NCI-H1930 (cell line): ENCODE measurements at places on chromosomes 16 and 17.

GRCh38 chr16:89166696-89167424 lies 4.7 kb upstream of the CDH15 start:
- DNase-seq, result no peak

GRCh38 chr17:27544350-27545131 lies 86.4 kb upstream of the LGALS9 start:
- DNase-seq, result no peak

- DNase-seq, result no peak
These were observed 147.2 kb downstream of the UTP18 start for GRCh38 chr17:51407576-51407975.

DNA sequence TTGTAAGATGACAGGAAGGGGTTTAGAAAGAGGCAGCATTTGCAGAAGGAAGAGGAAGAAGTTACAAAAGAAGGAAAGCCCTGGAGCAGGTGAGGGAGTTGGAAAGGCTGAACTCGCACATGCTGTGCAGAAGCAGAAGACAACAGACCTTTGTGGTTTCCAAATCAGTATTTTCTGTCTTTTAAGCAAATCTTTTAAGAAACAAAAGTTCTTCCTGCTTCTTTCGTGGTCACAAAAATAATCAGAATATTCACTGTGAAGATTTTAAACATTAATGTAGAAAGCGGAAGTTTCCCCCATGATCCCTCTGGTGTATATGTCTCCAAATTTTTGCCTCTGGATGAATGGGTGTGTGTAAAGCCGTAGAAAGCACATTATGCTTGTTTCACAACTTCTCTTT lies 25.8 kb downstream of the ZNRF1 start:
- no peak for DNase-seq

- no peak for DNase-seq
These were observed 105.7 kb downstream of the PITPNC1 start for GRCh38 chr17:67482764-67483163.

DNA sequence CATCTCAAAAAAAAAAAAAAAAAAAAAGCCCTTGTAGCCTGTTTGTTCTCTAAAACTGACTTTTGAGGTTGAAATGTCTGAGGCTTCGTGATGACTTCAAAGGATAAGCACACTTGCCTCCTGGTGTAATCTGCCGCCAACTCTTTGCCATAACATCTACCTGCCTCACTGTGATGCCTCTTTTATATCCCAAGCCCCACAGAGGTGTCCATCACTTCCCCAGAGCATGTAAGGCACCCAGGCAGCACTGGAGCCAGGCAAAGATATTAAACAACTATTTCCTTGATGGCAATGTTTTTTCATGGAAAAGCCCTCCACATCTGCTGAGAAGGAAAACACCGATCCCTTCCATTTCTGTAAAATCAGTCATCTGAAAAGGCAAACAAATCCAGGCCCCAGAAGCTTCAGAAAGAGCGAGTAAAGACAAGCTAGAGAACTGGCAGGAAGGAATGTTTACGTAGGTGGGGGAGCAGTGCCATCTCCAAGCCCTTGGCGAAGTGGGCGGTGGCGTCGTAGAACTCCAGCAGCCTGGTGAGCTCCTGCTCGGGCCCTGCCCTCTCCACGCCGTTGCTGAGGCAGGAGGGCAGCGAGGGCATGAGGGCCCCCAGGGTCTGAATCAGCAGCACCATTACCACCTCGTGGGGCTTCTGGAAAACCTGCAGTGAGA lies 28.6 kb downstream of the COG7 start:
- DNase-seq, result no peak

DNA sequence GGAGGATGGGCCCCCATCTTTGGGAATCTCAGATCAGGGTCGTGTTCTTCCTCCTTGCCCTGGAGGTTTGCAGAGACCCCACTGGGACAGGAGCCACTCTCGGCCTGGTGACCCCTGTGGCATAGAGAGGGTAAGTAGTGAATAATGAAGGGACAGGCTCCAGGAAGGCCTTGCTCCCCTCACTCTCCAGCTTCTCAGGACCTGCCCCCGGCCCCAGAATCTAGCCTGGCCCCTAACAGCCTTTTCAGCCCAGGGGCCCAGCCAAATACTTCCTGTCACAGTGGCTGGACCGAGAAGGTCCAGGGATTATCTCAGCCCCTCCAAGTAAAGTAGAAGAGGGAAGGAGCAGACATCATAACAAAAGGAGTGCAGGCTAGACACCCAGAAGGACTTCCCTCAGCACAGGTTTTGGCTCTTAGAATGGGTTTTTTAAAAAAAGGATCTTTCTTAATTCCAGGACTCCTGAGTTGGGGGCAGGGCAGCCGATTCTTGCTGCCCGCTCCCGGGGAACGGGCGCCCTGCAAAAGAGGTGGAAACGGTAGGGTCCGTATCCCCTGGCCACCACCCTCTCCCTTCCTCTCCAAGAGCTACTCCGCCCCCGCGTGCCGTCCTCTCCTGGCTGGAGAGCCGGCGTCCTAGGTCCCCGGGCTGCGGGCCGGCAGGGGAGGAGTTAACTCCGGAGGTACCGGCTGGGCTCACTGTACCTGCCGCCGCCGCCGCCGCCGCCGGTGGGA lies 559 bp upstream of the NXPH3 start:
- no peak for DNase-seq

DNA sequence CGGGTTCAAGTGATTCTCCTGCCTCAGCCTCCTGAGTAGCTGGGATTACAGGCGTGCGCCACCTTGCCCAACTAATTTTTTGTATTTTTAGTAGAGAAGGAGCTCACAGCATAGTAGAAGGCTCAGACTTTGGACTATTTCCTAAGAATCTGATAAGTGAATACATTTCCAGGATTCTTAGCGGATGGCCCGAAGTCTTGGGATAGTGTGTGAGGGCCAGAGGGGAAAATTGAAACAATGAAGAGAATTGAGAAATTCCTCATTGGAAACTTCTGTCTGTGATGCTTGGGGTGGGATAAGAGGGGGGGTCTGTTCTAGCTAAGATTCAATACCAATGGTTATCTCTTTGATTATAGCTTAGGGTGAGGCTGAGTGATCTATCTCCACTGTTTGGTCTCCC lies 183.3 kb downstream of the MSI2 start:
- no peak for DNase-seq

- no peak for DNase-seq
These were observed 144.8 kb downstream of the GSG1L start for GRCh38 chr16:27918755-27919154.

GRCh38 chr16:57707331-57707730 lies 12.7 kb downstream of the DRC7 start:
- no peak for DNase-seq

DNA sequence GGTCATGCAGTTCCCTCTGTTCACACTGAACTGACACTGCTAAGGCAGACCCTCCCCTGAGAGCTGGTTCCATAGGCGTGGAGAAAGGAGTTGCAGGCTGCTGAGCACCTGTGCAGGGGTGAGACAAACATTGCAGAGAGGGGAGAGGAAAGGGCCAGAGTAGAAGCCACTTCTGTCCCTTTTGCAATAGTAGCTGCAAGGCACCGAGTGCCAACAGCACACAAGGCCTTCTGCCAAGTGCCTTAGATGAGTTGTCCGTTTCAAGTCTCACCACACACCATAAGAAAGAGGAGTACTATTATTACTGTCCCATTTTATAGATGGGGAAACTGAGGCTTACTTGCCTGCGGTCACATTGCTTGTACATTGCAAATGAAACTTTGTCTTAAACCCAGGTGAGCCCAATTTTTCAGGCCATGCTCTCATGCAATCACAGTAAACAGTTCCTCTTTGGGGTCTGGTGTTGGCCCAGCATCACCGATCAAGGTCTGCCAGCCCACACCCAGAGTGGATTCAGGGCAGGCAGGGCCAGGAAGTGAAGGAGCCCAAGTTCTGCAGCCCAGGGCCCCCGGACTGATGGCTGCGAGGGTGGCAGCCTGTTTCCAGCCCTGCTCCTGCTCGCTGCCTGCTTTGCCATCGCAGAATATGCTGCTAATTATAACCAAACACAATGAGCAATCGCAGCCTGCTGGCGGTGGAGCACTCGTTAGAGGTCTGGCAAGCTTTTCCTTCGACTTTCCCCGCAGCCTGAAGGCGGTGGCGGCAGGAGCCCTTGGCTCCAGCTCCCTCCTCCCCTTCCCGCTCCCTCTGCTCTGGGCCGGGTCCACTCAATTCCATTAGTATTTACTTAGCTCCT lies 36.8 kb upstream of the DYNLL2 start:
- no peak for DNase-seq

- no peak for DNase-seq
These were observed 57.2 kb downstream of the RPGRIP1L start for GRCh38 chr16:53646506-53646905.

- no peak for DNase-seq
These were observed 16.7 kb downstream of the LLGL2 start for GRCh38 chr17:75542229-75542628.

- DNase-seq, result no peak
These were observed 249.2 kb upstream of the GSE1 start for GRCh38 chr16:85363881-85364280.

- no peak for DNase-seq
These were observed 26.7 kb downstream of the CDK5RAP3 start for GRCh38 chr17:47997586-47997985.

DNA sequence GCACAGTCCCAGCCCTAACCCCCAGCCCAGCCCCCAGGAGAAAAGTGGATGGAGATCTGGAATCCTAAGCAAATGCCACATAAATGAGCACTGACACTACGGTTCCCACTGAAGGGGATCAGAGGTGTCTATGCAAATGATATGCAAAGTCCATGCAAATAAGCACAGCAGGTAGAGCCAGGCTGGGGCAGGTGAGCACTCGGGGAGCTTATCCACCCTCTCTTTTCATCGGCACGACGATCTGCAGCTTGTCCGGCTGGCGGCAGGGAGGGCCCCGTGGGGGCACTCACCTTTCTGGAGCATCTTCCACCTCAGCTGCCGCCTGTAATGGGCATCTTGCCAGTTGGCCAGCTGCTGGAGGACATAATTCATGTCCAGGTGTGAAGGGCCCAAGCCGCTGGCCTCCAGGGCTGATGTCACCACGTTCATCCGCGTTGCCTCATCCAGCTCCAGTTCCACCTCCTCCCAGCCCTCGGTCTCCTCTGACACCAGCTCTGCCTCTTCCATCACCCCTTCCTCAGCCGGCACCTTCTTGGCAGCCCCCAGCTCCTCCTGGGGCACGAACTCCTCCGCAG lies 9.9 kb downstream of the HAP1 start:
- DNase-seq, result no peak

DNA sequence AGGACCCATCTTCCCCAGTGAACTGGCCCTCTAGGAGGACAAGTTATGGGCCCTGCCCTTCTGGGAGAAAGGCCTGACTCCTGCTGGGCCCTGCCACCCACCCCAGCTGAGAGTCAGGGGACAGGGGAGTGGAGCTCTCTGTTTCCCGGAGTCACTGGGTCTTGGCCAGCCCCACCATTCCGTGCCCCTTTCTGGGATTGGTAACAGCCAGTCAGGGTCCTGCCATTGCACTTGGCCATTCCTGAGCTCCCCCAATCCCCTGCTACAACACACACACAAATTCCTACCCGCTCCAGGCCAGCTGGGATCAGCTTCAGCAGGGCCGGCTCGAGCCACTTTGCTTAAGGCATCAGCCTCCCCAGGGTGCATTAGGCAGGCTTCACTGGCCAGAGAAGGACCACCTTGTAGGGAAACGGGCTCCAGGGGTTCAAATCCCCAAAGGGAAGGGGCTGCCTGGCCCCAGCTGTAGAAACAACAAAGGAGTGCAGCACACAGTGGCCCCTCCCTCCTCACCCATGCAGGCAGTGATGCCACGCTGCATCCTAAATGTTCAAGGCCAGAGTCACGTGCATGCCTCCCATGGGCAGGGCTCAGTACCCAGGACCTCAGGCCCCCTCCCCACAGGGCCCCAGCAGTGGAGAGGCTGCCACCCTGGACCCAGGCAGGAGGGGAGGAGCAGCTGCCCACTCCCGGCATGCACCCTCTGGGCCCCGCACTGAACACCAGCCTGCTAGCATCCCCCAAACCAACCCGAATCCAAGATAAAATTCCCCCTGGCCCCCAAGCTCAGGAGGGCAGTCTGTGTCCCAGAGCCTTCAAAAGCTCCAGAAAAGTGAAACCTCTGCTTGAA lies 37.7 kb downstream of the C16orf78 start:
- no peak for DNase-seq

DNA sequence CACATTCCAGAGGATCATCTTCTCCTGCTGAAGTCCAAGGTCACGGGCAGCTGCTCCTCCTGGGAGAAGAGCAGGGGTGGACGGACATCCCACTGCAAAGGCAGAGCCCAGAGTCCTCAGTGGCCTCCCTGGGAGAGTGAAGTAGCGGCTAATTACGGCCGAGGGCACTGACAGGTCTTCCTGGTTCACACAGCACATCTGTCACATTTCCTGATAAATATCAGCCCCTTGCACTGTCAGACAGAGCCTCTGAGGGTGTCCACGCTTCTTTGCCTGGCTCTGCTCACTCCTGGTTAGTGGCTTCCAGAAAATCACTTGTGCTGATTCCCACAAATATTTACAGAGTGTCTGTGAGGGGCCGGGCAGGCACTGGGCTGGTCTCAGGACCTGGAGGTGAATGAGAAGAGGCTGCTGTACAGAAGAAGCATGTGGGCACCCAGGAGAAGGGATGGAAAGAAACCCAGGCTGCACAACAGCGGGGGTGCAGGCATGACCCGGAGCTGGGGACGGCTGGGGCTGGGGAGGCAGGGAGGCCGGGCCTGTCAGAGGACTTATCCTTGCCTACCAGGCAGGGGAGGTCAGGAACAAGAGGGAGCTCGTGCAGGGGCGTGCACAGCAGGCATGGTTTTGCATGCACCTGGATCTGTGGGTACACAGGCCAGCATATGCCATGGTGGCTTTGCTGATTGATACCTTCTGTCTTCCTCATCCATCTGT lies 258.2 kb upstream of the TNRC6C start:
- no peak for DNase-seq

DNA sequence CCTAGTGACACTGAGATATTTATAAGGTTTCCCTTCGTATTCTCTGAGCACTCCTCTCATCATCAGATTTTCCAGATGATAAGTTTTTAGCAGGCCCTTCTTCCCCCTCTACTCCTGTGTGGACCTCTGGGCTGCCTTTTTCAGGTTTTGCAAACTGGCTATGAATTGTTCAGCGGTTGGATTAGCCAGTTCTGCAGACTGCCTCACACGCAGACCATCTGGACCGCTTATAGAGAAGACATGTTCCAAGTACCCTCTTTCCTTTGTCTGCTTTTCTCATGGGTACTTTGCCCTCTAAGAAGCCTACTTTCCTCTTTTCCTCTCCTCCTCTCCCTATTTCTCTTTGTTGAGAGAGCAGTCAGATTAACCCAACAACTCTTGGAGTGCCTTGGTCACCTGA lies 111.6 kb downstream of the GRIN2A start:
- DNase-seq, result no peak

DNA sequence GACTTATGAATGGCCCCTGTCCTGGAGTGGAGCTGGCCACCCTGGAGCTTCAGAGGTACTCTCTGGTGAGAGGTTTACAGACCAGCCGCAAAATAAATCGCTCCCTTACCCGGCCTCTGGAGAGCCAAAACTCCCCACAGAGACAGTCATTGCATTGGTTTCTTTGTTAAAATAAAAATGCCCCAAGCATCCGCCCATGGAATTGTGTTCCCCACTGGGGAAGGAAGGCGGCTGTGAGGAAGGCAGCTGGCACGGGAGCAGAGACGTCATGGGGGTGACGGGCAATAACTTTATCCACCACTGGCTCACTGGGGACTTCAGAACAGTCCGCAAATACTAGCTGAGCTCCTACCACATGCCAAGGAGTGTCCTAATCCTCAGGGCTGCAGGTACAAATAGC lies 266.2 kb upstream of the FOXF1 start:
- DNase-seq, result no peak
